K562 (cell line): ENCODE measurements at places on chromosomes 7 and 10.

DNA sequence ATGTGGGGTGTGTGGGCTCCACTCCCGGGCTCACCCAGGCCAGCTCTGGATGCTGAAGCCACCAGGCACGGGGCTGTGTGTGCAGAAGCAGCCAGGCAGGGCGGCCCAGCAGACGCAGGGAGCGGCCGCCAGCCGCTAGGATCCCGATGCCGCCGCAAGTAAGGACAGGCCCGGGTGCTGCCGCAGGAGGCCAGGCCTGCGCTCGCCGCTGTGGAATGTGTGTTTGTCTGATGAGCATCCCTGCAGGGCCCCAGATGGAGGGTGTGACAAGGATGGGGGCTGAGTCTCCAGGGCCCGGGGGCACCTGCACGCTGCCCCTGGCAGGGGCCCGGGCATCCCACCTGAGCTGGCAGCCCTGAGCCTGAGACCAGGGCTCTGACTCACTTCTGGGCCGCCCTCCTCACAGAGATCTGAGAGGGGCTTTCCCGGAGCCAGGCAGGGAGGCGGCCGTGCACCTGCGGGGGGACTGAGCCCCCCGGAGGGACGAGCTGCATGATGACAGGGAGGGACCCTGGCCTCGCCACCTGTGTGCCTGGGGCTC, 101.5 kb downstream of the FOXL3 start:
- no peak for DNase-seq

GRCh38 chr10:22550732-22551131, 163.6 kb downstream of the PIP4K2A start:
- peak; percentile 59 for DNase-seq

DNA sequence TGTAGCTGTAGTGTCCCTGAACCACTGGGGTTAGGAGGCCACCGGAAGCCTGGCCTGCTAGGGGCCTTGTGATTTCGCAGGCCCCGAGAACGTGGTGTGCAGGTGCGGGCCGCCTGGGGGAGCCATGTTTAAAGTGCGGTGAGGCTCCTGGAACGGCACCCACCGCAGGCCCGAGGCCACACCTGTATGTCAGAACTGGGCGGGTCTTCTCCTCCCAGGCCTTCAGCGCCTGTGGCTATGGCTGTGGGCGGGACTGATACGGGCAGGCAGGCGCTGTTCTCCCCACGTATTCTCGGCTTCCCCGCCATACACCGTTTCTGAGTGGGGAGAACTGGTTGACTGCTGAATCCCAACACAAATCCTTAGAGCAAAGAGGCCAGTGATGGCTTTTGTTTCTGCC, 74.8 kb downstream of the DNAJB6 start:
- DNase-seq: peak; percentile 79

- no peak for DNase-seq
These were observed 19.4 kb upstream of the KNDC1 start for GRCh38 chr10:133140417-133141143.
